ENCODE measurements at places on chromosomes 6 and 20.

DNA sequence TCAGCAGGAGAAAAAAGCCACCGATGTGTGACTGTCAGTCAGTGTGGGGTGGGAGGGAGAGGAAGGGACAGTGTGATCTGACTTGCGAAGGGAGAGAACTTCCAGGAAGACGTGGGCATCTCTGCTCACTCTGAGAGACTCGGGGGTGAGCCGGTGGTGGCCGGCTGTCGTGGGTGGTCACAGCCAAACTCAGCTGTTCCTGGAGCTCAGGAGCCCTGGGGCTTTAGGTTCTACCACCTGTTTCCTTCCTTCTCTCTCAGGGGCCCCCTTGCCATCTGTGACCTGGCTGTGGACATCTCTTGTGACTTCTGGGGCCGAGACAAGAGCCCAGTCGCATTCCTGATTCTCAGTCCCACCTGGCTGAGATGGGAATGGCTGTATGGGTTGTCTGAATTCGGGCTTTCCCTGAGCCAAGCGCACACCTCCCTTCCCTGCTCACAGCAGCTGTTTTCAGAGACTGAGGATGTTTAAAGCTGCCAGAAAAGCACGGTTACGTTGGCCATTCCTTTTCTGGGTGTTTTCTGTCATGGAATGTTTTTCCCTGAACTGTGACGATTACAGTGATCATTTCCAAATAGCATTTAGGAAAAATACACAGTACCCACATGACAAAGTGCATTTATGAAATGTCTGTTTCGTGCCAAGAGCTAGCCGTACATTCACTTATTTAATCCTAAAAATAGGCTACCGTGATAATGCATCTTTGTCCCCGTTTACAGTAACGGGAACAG is 36.5 kb downstream of the SYNJ2 start:
- peak; percentile 51 for DNase-seq

GRCh38 chr6:43089874-43090558 is 13.9 kb downstream of the PTK7 start:
- DNase-seq = peak; percentile 54

DNA sequence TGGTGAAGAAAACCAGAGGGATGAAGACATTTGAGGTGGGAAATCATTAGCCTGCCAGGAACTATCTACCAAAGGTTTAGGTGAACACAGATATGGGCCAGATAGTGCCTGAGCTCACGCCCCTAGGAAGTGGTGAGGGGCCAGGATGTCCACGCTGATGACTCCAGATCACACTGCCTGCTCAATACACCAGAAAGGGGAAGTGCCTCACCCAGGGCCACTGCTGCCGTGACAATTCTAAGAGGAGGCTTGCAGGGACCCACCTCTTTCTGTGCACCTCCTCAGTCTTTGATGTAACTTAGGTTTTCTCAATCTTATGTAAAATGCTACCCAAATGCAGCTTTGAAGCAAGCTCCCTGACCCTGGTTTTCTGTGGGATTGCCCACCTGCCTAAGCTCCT is 5.4 kb upstream of the RAB44 start:
- no peak for DNase-seq

GRCh38 chr6:105501826-105502344 is 99.0 kb upstream of the PREP start:
- DNase-seq = no peak

DNA sequence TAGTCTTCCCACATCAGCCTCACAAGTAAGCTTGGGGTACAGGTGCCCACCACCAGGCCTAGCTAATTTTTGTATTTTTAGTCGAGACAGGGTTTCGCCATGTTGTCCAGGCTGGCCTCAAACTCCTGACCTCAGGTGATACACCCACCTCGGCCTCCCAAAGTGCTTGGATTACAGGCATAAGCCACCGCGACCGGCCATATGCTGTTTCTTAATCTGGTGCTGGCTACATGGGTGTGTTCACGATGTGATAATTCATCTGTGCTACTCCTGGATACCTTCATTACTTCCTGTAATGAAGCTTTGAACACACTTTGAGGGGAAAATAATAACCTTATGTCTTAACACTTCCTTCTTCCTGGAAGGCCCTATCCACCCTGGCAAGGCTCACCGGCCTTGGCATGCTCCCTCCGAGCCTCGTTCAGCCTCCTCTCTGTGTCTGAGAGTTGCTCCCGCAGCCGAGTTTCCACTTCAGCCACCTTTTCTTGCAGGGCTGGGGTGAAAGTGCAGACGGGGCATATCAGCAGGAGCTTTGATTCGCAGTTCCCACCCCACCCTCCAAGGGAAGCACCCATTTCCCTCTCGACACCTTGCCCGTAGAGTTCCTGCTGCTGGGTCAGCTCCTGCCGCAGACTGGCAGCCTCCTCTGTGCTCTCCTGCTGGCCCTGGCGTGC is 5.6 kb upstream of the PSORS1C2 start:
- DNase-seq = no peak

GRCh38 chr6:2225422-2226392 is 19.7 kb downstream of the GMDS start:
- peak; percentile 11 for DNase-seq

GRCh38 chr20:47335251-47336128 is 21.0 kb downstream of the ZMYND8 start:
- peak; percentile 51 for DNase-seq

DNA sequence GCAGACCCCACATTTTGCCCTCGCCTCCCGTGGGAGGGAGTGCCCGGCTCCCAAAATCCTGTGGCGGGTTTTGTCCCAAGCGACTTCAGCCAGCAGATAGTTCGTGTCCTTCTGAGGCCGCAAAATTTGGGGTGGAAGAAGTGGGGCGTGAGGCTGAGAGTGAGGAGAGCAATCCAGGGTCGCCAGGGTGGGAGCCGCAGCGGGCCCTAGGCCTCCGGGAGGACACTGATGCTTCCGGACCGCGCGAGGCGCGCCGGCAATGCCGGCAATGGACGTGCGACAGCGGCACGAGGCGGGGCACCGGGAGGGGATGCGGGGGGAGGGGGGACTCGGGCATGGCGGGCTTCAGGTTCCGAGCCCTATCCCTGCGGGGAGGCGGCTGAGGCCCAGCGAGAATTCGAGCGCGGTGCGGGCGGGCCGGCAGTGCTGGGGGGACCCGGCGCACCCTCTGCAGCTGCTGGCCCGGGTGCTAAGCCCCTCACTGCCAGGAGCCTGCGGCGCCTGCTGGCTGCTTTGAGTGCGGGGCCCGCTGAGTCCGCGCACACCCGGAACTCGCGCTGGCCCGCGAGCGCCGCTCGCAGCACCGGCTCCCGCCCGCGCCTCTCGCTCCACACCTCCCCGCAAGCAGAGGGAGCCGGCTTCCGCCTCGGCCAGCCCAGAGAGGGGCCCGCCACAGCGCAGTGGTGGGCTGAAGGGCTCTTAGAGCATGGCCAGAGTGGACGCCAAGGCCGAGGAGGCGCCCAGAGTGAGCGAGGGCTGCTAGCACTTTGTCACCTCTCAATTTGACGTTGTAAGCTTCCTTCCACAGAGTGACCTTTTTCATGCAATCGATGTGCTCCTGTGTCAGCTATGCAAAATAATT is 143.8 kb downstream of the LPA start:
- DNase-seq = peak; percentile 68

- DNase-seq = no peak
Observed at GRCh38 chr6:32954267-32954666, 1.4 kb upstream of the HLA-DMA start.

DNA sequence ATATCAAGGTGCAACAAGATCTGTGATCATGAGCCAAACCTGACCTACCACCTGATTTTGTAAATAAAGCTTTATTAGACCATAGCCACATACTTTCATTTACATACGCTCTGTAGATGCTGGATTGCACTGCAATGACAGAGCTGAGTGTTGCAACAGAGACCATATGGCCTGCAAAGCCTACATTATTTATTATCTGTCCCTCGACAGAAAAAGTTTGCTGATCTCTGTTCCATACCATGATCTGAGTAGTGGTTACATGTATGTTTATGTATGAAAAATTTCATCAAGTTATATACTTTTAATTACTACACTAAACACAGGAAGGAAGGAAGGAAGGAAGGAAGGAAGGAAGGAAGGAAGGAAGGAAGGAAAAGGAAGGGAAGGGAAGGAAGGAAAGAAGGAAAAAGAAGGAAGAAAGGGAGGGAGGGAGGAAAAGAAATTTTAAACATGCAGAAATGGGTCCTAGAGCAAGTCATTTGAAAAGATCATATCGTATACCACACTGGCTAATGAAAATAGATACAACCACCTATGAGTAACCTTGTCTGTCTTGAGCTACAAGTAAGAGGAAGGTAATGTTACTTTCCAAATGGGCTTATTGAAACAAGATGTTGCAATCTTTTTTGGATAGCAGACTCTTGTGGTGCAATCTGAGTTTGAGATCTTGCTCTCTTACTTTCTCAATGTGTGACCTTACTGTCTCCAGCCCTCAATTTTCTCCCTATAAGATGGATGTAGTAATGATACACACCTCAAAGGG is 441.0 kb downstream of the KIF16B start:
- no peak for DNase-seq

DNA sequence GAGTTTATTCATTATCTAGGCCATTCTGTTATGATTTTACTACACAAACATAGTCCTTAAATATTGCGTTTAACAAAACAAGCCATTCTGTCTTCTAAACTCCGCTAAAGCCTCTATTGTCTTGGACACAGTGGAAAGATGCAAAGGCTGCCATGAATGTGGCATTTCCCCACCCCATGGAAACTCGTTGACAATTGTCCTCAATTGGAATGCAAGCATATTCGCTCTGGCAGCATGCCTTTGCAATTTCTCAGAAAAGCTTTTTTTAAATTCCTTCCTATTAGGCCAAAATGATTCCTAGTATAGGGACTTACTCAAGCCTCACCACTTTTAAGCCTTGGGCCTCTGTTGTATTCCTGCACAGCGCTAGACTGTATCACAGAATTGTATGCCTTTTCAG is 22.8 kb downstream of the OR2A4 start:
- no peak for DNase-seq

DNA sequence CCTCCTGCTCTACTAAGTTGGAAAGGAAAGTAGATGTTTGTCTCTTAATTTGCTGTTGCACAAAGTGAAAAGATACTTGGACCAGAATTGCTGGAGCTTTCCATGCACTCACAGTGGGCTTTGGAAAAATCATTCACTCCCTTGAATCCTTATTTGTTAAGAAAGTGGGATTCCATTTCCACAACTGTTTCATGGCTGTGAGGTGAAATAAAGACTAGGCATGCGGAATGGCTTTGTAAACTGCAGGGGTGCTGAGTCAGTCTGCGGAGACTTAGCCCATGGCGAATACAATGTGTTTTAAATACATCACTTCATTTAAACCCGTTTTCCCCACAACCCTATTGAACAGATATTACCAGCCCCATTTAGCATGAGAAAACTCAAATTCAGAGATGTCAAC is 36.8 kb upstream of the CLDN20 start:
- no peak for DNase-seq

GRCh38 chr20:60381643-60382400 is 423.6 kb downstream of the CDH26 start:
- no peak for DNase-seq

GRCh38 chr6:39362487-39362865 is 40.0 kb upstream of the KCNK16 start:
- peak; percentile 50 for DNase-seq

GRCh38 chr20:9203081-9203447 is 134.2 kb downstream of the PLCB4 start:
- DNase-seq = peak; percentile 10

- DNase-seq = no peak
Observed at GRCh38 chr20:33013701-33014326, 6.3 kb downstream of the BPIFB2 start.

DNA sequence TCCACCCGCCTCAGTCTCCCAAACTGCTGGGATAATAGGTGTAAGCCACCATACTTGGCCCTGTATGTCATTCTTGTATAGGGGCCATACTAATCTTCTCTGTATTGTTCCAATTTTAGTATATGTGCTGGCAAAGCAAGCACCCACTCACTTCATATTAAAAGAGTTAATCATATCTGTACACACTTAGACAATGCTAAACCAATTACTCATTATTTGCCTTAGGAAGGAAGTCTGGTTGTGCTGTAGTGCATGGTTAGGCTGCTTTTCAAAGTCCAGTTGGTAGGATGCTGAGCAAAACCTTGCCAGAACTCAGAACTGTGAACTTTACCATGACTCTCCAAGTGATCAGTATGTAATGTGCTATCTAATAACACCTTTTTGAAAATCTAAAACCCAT is 88.6 kb downstream of the LIN28B start:
- peak; percentile 54 for DNase-seq

DNA sequence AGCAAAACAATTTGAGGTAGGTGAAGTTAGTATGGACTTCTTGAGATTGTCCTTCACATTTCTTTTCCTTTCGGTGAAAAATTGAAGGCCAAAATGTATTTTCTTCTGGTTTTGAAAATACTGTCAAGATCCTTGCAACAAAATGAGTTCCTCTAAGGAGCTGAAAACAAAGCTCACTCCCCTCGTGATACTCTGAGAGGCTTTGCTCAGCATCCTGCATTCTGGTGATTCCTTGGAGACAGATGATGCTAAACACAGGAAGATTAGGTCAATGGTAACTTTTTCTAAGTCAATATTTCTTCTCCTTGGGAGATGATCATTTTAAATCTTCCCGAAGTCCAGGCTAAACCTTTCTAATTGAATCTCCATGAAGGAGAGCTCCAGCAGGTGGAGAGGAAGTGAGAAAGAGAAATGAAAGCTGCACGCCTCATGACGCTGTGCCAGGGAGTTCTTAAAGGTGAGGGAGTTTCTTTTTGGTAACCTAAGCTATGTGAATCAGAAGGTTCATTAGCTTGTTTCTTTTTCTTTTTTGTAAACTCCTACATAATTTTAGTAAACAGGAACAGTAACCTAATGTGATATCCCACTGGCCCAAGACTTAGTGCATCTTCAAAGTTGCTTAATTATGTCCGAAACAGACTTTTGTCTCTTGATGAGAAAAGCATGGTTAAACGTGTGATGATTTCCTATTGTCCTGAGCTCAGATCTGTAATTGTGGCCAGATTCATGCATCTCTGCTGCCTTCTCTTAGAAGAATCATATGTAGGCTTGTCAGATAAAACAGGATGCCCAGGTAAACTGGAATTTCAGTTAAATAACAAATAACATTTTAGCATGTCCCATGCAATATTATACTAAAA is 15.0 kb downstream of the ESR1 start:
- DNase-seq = no peak

GRCh38 chr6:143803769-143804568 is 39.2 kb upstream of the LTV1 start:
- no peak for DNase-seq

GRCh38 chr6:89690944-89691324 is 52.4 kb upstream of the LYRM2 start:
- no peak for DNase-seq

DNA sequence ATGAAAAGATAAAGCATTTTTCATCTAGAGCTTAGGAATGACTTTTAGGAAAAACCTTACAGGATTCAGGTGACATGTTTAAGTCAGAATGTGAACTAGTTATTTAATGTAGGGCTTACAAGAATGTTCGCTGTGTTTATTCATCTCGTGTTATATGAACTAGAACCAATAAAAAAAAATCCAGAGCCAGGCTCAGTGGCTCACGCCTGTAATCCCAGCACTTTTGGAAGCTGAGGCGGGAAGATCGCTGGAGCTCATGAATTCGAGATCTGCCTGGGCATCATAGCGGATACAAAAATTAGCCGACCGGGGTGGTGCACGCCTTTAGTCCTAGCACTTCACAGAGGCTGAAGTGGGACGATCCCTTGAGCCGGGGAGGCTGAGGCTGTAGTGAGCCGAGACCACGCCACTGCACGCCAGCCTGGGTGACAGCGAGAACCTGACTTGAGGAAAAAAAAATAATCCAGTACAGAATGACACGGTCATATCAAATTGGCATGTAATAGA is 46.3 kb downstream of the OR2B2 start:
- no peak for DNase-seq

- DNase-seq = no peak
Observed at GRCh38 chr20:38935285-38935684, 9.1 kb downstream of the FAM83D start.

- no peak for DNase-seq
Observed at GRCh38 chr6:155406801-155407200, 48.8 kb downstream of the NOX3 start.

Measured in fibroblast of skin of right quadriceps (primary cell).